ENCODE measurements at places on chromosomes 4 and X.

DNA sequence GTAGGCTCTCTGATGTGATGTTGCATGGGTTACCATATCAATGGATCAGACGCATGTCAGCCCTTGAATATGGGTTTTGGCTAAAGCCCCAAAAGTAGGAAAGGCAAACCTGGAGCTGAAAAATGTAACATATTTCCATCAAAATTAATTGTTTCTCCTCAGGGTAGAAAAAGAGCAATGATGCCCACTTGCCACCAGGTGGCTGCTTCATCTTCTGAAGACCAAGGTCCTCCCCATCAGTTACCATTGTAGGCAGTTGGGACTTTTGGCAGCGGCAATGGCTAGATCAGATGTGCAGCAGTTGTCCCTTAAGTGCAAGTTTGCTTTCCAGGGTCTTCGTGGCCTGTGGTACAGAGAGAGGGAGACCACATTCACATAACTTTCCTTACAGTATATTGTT is 118.2 kb downstream of the NAF1 start:
- DNase-seq: no peak

DNA sequence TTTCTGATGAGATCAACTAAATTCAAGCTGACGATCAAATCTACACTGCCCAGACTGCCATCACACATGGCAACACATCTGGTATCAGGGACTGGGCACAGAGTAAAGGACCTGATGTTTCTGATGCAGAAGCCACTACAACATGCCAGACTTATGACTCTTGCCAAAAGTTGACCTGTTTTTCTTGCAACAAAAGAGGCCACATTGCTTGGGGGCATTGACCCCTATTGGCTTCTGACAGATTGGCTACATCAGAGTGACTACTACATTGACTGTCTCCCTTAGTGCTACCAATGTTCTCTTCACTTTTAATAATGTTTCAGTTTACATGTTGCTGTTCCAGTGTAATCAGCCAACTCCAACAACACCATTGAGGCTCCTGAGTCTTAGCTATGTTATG is 15.3 kb upstream of the SMIM10 start:
- no peak for DNase-seq

GRCh38 chr4:1477045-1477840 is 71.0 kb upstream of the NKX1-1 start:
- no peak for DNase-seq

DNA sequence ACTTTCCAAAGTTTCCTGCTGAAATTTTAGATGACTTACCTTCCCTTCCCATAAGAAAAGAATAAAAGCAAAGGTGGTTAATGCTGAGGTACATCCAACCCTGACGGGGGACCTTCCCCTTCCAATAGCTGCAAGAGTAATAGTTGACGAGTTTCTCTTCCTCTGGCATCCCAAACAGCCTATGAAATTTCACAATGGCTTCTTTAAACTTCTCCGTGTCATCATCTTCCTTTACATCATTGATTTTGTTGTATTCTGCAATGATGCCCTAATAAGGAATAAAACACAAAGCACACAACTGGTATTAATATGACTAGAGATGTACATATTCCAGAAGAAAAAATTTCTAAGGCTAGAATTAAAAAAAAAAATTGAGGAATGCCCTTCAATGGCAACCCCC is 76.6 kb downstream of the TBC1D9 start:
- no peak for DNase-seq

- no peak for DNase-seq
Observed at GRCh38 chr4:138003248-138003647, 238.9 kb downstream of the SLC7A11 start.

DNA sequence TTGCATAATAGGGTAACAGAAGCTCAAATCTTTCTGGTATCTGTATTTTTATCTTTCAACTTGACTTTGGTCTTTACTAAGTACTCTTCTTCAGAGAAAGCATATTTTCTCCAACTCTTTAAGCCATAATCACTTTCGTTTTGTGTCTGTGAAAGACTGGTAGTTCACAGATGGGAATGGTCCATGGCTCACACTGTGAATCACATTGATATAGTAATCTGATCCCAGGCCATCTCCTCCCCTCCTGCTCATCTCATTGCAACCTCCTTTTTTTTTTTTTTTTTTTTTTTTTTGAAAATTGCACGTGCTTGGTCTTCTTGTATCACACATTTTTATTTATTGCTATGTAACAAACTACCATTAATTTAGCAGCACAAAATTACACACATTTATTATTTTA is 694.5 kb upstream of the SLIT2 start:
- DNase-seq: no peak

- no peak for DNase-seq
Observed at GRCh38 chrX:69038816-69039215, 126.4 kb downstream of the PJA1 start.

- no peak for DNase-seq
Observed at GRCh38 chr4:1718095-1718850, 2.9 kb downstream of the TMEM129 start.

DNA sequence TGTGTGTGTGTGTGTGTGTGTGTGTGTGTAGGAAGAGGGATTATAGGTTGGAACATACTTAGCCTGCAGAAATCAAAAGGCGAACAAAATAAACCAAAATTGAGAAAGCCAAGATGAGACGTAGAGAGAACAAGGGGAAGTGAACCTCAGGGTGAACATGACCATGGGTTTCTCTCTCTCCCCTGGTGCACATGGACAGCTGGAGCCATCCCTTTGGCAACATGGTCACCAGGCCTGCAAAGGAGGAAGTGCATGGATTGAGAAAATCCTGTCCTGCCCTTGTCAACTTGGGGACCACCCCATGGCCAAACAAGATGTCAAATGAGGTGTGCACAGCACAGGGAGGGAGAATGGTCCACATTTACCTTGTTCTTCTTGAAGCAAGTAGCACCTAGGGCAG is 23.1 kb downstream of the LGI2 start:
- DNase-seq: no peak

GRCh38 chr4:166014411-166014810 is 141.4 kb downstream of the TLL1 start:
- DNase-seq: no peak

DNA sequence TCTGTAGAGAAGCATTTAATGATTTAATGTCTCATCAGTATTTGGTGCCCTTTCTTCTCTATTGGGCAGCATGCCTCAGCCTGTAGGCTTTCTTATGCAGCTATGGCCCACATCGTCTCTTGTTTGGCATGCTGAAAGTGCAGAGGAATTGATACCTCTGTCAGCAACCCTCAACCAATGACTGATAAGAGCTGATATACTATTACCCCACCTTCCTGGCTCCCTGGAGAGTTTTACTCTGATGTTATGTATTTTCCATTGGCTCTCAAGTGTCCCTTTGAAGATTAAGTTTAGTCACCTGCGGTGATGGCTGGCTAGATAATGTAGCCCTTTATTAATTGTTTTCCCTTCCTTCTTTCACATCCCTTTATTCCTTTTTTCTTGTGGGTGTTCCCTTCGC is 41.2 kb upstream of the PDHA2 start:
- DNase-seq: no peak

GRCh38 chr4:1735215-1735614 is 13.9 kb downstream of the TACC3 start:
- DNase-seq: no peak

DNA sequence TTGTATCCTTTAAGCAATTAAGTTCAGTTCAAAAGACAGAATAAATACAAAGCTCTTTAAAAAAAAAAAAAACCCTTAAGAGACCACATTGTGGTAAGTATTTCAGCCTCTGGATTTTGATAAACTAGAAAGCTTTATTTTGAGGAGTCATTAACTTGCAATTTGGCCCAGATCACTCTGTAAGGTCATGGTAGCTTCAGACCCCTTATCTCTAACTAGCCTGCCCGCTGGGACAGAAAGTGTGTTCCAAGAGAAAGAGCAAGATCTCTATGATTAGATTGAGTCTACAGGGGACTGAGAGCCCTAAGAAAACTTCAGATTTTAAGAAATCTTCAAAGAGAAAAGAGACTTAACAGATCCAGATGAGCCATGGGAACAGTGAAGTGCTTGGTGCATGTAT is 45.6 kb downstream of the GALNT7 start:
- DNase-seq: no peak

GRCh38 chrX:27575565-27575964 is 14.6 kb upstream of the DCAF8L2 start:
- no peak for DNase-seq

All from stimulated activated CD8-positive, alpha-beta memory T cell treated with anti-CD3 and anti-CD28 coated beads, Interleukin-7, amount 100 ng/mL, for 24 hours (primary cell).